ENCODE measurements at places on chromosomes 7 and 10.

GRCh38 chr10:28304032-28304571 lies 1.2 kb upstream of the MPP7 start:
- no peak for DNase-seq

- DNase-seq: no peak
These were observed 119.0 kb downstream of the FANK1 start for GRCh38 chr10:126015413-126015812.

DNA sequence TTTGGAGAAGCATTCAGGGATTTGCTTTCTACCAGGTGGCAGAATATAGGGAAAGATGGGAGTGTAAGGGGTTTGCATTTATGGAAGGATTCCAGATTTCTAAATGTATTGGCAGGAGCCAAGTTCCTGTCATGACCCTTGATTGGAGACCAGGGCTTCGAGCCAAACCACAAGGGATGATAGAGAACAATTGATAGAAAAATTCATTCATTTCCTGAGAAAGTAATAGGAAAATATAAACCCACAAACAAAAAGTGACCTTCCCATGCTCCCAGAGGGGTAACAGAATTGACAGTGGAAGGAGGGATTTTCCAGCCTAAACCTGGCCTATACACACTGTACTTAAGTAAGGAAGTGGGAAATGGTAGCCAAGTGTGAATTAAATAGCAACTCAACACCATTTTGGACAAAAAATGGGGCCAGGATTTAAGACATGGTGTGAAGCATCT lies 22.4 kb upstream of the IFIT2 start:
- no peak for DNase-seq

- no peak for DNase-seq
These were observed 24.4 kb upstream of the C10orf53 start for GRCh38 chr10:49655099-49655498.

DNA sequence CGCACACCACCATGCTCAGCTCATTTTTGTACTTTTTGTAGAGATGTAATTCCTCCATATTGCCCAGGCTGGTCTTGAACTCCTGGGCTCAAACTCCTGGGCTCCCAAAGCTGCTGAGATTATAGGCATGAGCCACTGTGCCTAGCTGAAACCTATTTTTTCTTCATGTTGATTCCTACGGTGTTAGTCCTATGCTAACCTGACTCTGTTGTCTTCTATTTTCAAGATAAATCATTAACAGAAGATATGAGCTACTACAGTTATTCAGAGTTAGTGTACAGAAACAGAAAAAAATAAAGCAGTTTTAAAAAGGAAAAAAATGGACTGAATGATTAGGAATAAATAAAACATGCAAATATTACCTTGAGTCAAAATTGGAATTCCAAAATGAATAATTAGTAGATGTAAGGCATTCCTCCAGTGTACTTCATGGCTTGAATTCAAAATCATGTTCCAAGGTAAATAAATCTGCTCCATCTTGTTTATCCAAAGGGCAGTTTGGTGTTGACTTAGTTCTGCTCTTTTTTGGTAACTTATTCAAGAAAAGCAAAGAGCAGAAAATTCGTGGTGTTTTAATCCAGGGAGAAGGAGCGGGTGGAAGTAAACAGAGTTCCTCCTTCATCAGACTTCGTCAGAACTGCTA lies 185.8 kb downstream of the CACNB2 start:
- no peak for DNase-seq

Measured in BE2C (cell line).